COLO829 (cell line): ENCODE measurements at places on chromosomes 7 and 10.

DNA sequence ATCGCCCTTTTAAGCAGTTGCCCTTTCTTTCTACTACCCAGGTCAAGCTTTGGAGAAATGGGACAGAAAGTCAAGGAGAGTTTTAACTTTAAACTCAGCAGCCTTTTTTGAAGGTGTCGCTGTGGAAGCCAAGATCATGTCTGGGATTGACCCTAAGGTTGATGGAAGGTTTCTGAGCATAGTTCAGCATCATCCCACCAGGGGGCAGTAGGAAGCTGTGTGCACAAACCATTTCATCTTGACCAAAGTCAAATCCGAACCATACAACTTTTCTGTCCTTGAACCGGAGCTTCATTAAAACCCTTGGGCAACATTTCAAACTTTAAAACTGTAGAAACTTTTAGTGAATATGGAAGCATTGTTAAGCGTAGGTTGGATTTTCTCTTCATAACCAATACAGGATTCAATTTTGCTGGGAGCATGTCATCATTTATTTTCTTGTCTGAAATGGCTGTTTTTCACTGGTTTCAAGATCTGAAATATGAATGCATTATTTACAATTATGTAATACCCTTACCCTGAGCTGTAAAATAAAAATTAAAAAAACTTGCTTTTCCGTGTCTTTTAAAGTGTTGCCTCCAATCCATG lies 214.4 kb upstream of the KIAA1217 start:
- peak; percentile 46 for DNase-seq

DNA sequence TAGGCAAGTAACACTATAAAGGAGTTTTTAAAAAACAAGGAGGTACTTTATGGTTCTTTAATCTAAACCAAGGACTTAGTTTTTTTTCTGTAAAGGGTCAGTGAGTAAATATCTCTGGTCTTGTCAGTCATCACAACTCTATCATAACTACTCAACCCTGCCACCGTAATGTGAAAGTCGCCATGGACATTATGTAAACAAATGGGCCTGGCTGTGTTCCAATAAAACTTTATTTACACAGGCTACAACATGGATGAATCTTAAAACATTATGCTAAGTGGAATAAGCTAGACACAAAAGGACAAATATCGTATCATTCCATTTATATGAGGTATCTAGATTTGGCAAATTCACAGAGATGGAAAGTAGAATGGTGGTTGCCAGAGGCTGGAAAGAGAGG lies 60.8 kb upstream of the SP4 start:
- no peak for DNase-seq

- no peak for DNase-seq
Observed at GRCh38 chr10:131024259-131025131, 287.0 kb downstream of the TCERG1L start.

DNA sequence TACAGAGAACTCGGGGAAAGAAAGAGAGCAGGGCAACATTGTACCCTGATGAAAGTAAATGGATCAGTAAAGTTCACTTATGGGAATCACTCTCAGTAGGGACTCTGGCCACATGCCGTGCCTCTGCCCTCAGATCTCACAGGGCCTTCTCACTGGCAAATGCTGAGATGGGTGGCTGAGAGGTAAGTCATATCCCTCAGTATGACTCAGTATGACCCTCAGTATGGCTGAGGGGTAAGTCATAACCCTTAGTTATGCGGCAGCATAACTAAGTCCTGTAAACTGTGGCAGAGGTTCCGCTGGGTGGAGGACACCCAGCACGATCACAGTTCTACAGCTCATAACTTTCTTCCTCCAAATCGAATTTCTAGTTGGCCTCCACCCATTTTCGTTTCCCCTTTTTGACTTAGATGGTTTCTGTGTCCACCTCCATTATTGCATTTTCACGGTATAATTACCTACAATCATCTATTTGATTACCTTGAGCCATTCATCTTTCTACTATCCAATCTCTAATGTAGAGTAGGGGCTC lies 26.5 kb upstream of the WNT16 start:
- no peak for DNase-seq

DNA sequence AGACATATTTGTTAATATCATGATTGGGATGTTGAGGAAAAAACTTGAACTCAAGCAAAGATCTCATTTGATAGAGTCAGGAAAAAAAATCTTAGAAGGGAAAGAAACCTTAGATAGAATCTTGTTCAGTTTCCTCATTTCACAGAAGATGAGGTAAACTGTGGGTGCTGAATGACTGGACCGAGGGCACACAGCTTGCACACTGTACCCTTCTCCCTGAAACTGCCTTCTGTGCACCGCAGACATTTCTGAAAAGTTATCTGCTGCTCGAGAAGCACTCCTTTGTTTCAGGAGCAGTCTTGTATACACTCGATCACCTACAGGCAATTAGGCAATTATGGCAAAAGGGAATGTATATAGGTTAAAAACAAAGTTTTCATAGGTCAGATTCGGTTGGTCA lies 167.4 kb downstream of the SKAP2 start:
- DNase-seq = no peak

DNA sequence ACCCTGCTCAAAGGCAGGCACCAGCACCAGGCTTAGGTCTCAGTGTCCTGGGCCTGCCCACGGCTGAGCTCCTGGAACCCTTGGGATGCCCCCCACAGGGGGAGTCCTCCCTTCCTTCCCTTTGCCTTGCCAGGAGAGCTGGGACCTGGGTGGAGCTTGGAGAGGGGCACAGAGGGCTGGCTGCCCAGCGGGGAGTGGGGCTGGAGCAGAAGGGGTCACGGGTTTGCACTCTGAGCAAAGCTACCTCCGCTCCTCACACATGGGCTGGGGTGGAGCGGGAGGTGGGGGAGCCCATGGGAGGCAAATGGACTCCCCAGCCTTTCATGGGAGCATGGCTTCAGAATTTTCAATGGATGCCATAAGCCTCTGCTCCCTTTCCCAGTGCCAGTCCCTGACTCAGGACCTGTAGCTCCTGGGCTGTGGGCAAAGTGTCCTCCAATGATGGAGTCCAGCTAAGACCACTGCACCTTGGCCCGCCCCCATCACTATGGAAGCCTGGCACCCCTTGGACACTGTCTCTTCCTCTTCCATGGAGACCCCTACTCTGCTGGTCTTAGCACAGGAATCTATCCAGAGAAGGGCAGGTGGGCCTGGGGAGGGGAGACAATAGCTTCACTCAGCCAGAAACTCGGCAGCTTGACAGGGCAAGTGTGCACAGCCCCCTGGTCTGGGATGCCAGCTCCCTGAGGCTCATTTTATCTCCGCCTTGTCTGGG lies 39.9 kb downstream of the LDB3 start:
- no peak for DNase-seq

- DNase-seq = no peak
Observed at GRCh38 chr10:12628964-12629766, 279.8 kb downstream of the CAMK1D start.

- peak; percentile 12 for DNase-seq
Observed at GRCh38 chr10:33421789-33422462, 87.5 kb upstream of the NRP1 start.

- no peak for DNase-seq
Observed at GRCh38 chr10:121063744-121064143, 212.6 kb downstream of the WDR11 start.

DNA sequence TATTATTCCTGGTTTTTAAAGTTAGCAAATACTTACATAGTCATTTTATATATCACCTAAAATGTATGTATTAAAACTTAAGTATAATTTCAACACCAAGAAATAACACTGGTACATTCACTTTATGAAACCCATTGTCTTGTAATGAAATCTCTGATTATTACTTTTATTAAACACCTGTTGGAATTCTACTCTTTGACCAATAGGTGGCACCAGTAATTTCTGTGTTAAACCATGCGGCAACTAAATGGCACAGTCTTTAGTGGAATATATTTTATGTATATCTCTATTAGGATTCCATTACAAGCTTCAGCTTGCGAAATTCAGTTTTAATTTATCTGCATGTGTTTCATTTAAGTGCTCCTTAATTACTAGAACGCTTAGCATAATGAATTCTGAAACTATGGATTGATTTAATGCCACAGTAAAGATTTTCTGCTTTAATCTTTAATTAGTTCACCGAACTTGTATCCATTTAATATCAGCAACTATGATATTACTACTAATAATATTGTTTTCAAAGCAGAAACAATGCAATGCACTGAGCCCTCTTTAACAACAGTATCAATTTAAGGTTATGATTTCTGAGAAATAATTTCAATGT lies 181.3 kb downstream of the MAGI2 start:
- peak; percentile 71 for DNase-seq

DNA sequence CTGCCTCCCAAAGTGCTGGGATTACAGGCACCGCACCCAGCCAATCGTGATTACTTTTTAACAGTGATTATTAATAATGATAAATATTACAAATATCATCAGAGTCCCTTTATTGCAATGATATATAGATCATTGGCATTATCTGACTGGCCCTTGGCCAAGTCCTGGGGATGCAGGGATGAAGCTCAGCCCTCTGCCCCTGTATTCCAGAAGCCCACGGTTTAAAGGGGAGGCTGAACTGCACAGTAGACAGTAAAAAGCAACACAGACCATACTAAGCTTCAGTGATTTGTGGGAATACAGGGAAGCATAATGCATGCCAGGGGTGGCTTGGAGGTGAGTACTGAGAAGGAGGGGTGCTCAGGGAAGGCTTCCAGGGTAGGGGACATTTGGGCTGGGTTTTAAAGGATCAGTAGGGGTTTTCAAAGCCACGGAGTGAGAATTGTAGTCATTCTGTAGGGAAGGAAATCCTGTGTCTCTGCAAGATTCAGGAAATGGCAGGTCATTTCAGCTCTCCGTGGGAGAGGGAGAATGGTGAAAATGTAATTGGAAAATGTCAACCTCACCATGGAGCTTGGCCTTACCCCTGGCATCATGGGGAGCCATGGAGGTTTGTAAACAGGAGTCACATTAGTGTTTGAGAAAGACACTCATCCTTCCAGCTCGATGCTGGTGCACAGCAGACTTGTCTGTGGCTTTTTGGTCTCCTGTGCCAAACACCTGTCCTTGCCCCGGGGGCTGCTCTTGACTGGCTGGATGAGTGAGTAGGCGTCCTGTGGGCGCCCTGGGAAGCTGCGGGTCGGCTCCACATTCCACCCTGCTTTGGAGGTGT lies 8.8 kb downstream of the ADAMTS14 start:
- DNase-seq = no peak

GRCh38 chr7:77479536-77480088 lies 57.5 kb upstream of the PTPN12 start:
- DNase-seq = no peak

- no peak for DNase-seq
Observed at GRCh38 chr10:1957057-1957456, 219.7 kb upstream of the ADARB2 start.

DNA sequence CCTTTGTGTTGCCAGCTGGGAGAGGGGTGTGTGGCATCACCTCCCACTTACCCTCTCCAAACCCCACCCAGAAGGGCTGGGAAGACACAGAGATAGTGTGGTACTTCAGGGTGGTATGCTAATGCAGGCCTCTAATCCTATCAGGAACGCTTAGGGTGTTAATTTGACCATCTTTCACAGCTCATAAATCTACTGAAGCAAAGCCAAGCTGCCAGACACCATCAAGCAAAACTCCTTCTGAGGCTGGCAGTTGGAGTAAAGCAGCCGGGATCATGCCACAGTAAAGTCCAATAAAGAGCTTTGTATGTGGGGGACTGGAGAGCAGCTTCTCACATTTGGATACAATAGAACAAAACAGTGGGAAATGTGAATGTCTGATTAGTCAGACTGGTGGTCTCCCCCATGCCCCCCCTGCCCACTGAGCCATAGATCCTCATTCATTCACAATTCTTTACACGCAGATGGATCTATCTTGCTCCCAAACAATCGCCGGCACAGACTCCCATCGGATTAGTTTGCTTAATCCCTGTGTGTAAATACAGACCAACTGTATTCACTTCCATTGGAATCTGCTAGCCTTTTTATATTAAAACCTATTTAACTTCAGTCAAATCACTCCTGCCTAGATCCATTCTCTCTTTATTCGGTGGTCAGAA lies 29.6 kb downstream of the FGFBP3 start:
- no peak for DNase-seq

- no peak for DNase-seq
Observed at GRCh38 chr10:1050554-1050953, 1.6 kb upstream of the IDI1 start.

DNA sequence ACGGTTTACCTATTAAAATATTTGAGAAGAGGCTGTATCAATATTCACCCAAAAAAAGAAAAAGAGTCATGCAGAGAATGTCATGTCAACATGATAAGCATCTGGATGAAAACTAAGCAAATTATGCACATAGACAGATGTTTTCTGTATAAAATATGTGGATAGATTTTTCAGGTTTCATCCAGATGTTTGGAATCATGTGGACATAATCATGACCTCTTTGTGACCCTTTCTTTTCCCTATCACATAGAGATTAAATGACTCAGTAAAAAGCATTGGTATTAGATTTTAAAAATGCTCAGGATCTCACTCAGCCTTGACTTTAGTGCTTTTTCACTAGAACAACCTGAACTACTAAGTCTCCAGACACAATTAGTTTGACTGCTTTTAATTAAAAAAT lies 90.0 kb downstream of the FOXP2 start:
- DNase-seq = no peak

DNA sequence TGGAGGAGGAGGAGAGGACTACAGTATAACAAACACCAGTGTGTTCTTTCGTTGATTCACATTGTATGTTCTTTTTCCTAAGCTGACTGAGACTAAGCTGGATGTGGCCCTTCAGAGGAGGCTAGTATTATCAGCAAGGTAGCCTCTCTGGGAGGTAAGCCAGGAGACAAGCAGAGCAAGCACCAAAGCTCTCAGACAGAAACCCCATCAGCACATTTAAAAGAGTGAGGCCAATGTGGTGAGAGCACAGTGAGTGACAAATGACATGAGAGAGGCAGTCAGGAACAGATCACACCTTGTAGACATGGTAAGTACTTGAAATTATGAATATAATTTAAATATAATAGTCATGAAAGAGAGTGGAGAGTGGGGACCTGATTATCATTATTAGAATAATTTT lies 107.6 kb downstream of the KMT2C start:
- DNase-seq = no peak

GRCh38 chr10:29280488-29280840 lies 8.4 kb upstream of the LYZL1 start:
- no peak for DNase-seq

DNA sequence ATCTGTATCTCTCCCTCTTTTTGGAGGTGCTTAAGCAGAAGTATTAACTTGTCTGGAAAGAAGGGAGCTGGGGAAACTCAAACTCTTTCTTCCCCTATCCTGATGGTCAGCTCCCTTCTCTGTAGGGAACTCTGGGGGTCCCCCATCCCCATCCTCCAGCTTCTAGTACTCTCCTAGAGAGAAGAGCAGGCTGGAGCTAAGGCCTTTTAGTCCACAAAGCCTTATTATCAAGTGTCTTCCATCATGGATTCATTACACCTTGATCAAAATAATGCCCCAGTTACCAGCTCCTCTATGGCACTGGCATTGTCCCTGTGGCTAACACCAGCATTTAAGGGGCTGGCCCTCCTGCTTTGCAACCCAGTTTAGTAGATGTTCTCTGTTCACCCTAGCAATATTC lies 35.7 kb downstream of the CADPS2 start:
- no peak for DNase-seq

DNA sequence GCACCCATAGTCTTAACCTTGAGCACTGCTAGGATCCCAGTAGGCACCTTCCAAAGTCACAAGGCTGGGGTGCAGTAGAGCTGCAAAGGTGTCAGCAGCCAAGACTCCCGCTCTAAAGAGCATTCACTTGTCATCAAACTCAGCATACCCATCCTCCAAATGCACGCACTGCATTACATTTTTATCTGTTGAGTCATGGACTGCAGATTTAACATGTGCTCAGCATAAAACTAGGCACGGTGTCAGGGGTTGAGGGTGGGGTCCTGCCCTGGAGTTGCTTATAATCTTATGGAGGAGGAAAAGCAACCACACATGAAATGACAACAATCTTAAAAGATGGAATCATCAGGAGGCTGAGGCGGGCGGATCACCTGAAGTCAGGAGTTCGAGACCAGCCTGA lies 102.6 kb downstream of the PARP12 start:
- DNase-seq = no peak
